ENCODE measurements at places on chromosomes 5 and 9. TPM values are rescaled to one million over a fixed set of nuclear protein-coding genes. Genes with fewer than 3 reads are reported as not detected.
A peak's percentile ranks its signal among the peaks of the same experiment; 100 is the strongest.

Gene MSH3
- 12.5 TPM for total RNA-seq

Gene ZDHHC11
- 9.6 TPM for total RNA-seq

Gene LIFR
- not detected for total RNA-seq

Gene RASEF
- total RNA-seq = not detected

DNA sequence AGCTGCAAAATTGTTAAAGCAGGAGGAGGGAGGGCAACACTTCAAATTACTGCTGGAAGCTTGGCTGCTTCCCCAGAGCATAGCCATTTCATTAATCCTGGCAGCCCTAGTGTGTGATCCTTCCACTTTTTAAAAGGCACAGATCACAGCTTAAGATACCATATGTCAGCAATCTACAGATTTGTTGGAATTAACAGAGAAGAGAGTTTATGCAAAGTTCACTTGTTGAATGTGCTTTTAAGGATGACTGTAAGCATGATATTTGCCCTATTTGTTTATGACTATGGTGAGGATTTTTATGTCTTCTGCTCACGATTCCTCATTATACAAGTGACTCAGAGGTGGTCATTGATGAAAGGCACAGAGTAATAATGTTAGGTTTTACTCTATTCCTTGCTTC lies 156.0 kb upstream of the CDKN2B start:
- DNase-seq = no peak

Gene DMGDH
- total RNA-seq = not detected

DNA sequence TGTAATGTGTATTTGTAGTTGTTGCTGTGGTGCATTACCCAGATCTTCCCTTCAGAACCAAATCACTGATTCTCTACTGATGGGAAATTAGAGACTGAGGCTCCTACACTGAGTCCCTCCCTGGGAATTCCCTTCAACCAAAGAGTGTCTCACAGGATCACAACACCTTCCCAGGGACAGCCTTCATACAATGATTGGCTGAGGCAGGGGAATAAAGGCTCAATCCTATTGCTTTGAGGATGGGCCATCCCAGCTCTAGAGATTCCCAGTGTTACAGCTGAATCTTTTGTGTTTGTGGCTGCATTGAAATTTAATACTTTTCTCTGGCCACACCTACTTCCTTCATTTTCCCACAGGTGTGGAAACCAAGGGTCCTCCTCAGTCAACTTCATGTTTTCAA lies 96.4 kb upstream of the ELL2 start:
- DNase-seq = no peak

Gene TLX3
- total RNA-seq = not detected

- DNase-seq = no peak
Observed at GRCh38 chr5:151881621-151882225, 42.9 kb downstream of the GLRA1 start.

GRCh38 chr5:116135344-116135743 lies 50.5 kb downstream of the COMMD10 start:
- peak; percentile 14 for DNase-seq

DNA sequence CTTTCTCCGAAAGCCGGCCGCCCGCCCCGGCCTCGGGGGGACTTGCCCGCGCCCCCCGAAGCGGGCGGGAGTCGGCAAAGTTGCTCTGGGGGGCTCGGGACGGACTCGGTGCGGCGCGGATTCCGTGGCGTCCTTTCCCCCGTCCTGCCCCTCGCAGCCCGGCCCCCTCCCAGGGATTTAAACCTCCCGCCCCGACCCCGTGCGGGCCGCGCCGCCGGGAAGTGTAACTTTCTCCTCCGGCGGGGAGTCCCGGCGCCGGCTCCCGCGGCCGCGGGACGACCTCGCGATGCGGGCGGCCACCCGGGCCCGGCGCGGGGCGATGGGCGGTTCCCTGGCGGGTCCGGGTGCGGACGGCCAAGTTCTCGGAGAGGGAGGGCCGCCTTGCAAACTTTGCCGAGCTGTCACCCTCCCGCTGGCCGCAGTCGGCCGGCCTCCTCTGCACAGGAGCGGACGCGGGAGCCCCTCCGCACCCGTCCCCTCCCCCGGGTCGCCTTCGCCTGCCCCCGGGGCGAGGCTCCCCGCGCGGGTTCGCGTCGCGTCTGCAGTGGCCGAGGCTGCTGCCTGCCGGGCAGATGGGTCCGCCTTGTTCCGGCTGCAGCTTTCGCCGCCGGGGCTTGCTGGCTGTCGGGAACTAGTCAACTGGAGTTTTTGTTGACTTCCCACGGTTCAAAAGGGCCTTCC lies 732 bp downstream of the PBX3 start:
- DNase-seq = peak; percentile 27

Gene PCDH12
- not detected for total RNA-seq

DNA sequence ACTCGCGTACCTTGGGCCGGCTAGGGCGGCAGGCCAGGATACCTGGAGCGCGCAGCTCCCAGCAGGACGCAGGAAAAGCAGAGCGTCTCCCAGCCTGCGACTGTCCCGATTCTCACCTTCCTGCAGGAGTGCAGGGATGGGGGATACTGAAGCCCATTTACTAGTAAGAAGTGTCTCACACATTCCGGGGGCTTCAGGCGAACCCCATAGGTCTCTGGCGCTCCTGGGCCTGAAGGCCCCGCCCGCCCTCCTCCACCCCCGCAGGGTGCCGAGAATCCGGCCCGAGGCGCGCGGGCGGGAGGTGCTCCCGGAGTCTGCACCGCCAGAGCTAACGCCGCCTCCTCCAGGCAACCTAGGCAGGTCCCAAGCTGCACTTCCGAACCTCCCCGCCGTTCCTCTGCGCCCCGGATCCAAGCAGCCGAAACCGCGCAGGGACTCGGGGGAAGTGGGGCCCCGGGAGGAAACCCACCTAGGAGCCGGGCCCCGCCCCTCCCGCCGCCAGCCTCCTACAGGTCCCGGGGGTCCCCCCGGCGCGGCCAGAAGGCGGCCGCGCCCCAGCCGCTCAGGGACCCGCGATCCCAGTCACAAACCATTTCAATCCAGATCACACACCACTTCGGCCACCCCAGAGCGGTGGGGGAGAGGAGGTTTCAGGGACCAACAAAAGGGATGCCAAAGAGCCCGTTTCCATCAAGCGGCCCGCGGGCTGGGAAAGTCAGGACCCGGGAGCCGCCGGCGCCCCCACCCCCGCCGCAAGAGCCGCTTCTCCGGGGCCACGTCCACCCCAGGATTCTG lies 1.2 kb downstream of the ROR2 start:
- DNase-seq = no peak
